ENCODE measurements at places on chromosomes 2 and 18.

- DNase-seq = no peak
These were observed 268.3 kb upstream of the CYP26B1 start for GRCh38 chr2:72415781-72416475.

DNA sequence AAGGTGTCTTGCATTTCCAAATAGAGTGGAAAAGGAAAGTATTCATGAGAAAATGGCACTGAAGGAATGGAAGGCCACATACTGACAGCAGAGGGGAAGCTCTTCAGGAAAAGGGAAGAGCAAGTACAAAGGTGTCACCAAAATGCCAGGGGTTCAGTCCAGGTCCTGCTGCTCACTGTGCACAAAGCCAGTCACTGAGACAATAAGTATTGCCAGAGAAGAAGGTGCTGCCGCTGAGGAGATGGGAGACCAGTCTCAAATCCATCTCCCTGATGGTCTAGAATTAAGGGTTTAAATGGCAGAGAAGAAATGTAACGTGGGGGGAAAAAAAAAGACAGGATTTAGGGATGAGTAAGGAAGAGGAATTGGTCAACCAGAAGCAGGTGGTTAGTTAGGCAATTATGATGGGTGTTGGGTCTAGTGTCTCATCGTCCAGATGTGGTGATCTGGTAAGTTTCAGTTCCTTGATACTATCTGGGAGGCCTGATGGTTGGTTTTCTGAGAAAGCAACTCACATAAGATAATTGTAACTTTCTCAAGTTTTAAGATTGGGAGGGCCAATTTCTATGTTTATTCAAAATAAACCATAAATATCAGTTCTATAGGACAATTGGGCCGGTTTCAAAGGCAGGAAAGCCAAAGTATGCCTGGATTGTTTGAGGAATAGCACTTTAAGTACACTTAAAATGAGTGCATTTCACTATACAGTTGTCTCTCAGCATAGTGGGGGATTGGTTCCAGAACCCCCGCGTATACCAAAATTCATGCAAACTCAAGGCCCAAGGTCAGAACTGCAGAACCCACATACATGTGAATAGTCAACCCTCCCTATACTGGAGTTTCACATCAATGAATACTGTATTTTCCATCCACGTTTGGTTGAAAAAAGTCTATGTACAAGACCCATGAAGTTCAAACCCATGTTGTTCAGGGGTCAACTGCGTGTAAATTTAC lies 109.1 kb upstream of the DNAJC10 start:
- no peak for DNase-seq

DNA sequence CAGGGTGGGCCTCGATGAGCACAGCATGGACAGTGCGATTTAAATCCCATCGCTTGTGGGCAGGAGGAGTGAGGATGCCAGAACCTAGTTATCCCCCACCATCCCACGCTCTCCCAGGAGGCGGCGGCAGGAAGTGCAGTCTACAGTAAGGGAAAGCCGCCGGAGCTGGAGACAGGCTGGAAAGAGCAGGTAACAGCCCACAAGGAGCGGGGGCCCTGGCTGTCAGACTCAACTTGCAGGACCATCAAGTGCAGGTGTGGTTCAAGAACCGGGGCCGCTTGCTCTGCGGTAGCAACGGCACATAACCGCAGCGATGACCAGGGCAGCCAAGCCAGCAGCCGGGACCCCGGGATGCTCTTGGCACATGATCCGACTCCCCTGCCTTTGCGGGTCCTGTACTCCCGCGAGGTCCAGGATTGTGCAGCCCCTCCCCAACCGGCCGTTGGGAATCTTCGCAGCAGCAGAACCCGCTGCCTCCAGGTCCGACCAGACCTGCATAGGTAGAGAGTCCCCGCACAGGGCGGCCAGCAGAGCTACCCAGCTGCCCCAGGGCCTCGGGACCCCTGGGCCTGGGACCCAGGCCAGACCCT lies 82.1 kb downstream of the BIN1 start:
- peak; percentile 61 for DNase-seq

GRCh38 chr2:229150317-229150716 lies 120.8 kb downstream of the PID1 start:
- DNase-seq = no peak

DNA sequence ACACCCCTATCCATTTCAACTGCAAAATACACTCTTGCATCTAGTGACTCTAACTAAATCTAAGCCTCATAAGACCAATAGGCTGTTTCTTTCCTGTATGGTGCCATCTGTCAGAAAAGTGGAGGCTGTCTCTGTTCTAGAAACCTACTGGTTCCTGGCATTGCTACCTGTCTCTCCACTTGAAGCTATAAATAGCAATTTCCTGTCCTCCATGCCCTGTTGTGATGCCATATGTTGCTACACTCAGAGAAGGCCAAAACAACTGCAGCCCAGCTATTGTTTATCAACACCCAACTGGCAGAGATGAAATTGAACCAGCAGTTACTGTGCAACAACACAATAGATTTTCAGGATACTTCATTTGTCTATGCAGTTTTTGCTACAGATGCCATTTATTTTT lies 1355.1 kb upstream of the SLC39A10 start:
- DNase-seq = no peak

- no peak for DNase-seq
These were observed 139.6 kb upstream of the MYCN start for GRCh38 chr2:15800495-15801329.

- DNase-seq = no peak
These were observed 34.0 kb upstream of the CYP26B1 start for GRCh38 chr2:72181616-72182015.

DNA sequence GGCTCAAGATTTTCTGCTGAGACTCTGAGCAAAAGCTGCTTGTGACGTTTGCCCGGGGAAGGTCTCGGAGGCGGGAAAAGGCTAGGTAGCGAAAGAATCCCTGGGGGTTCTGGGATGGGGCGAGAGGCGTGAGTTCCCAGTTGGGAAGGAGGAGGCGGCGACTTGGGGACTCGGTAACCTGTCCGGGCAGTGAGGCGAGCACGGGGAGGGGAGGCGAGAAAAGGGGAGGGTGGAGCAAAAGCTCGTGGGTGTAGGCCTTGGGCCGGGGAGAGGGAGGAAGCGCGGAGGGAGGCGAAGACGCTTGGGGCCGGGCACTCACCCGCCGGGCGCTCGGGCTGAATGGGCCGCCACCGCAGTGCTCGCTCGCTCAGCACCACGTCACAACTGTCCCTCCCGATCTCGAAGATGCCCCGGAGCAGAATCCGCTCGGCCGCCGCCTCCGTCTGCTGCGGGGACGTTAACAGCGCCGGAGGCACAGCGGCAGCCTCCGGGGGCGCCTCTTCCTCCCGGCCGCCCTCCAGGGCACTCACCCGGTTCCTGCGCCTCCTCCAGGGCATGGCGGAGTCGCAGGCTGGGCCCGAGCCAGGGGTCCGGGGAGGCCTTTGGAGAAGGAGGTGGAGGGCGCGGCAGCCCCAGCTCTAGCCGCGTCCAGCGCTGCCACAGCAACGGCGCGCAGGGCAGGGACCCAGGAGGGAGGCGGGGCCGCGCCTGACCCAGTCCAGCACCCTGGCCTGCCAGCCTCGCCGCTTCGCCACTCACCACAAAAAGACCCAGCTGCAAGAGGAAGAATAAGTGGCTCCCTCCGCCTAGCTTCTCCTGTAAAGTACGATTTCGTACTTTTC lies at the start of gene CERKL:
Gene CERKL, minus strand, starts transcription at position 656 of the 842 bp plus-strand sequence. Its CDS starts 99 bp downstream, at position 557.
- DNase-seq = no peak

DNA sequence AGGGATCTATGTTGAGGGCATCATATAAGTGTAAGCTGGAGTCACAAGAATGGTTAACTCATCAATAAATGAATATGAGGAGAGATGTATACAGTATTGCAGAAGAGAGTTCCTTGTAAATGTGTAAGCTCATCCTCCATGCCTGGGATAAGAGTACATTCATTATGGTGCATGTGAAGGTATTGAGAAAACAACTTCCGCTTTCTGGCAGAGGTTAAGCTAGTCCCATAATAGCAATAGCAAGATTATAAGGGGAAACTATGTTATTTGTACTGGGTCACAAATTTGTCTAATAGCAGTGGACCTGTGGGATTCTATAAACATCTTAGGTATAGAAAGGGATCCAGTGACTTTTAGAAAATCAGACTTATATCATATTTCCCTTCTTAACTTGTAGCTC lies 44.1 kb downstream of the SCN2A start:
- no peak for DNase-seq

GRCh38 chr2:110101901-110102803 lies 13.5 kb downstream of the MALL start:
- DNase-seq = peak; percentile 62

DNA sequence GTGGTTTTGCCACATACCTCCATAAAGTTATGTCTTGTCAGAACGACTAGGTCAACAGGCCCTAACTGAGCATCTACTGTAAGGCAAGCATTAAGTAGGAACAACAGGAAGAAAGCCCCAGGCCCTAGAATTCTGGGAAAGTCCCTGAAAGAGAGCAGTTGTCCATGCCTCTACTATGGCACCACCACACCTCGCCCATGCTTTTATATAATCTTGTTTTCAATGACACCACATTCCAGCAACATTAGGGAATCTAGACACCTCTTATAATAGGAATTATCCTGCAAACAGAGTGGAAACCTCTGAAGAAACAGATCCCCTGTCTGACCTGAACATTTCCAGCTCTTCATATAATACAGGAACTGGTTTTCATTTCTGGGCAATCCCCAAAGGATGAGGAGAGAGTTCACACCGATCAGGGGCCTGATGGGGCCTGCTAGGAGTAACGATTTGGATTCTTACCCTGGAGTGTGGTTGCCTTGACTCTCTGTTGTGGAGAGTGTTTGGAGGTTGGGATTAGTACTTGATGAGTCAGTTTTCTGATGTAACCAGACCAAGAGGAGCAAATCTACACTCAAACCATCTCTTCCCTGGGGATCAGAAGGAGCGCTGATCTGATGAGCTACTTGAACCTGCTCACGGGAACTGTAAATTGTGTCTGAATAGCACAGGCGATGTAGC lies 31.9 kb upstream of the CEP68 start:
- no peak for DNase-seq

GRCh38 chr2:415986-416610 lies 128.2 kb upstream of the ALKAL2 start:
- DNase-seq = no peak

- DNase-seq = no peak
These were observed 80.0 kb downstream of the AOX1 start for GRCh38 chr2:200665626-200666453.

DNA sequence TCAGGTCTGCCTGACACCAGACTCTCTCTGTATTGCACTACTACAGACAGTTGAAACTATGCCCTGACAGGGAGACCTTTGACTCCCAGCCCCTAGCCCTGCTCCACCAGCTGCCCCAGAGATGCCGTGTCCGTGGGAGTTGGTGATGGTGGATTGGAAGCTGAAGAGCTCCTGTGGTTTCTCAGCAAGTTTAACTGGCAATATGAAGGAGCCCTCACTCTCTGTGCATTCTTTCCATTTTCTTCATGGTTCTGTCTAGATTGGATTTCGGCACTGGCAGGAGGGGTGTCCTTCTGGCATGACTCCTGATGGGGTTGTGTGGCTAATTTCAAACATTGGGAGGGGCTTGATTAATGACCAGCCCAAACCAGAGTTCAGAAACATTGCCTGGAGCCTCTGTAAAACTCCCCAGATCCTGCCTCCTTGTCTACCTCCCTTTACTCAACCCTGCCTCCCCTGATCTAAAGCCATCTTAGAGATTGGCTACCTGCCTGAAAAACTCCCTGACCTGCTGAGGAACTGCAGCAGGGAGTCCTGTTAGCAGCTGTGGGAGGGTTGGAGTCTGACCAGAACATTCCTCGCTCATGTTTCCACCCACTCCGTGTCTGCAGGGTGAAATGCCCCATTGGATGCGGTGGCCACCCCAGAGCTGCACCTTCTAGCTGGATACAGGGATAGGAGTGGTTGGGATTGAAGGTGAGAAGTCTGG lies 206.9 kb upstream of the SPRED2 start:
- DNase-seq = peak; percentile 90

DNA sequence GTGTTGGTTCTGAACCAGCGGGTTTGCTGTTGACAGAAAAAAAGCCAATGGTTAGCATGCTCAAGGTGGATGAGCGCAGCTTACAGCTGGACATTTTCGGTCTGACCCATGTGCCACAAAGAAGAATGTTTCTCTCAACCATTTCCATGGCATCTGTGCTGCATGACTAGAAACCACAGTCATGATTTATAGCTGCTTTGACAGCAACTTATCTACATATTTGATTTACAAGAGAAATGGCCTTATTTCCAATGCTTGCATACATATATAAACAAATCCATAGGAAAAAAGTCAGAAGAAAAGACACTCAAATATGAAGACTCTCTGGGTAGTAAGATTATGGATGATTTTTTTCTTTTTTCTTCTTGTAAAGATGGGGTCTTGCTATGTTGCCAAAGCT lies 98.2 kb downstream of the DYNC1I2 start:
- no peak for DNase-seq

- no peak for DNase-seq
These were observed 30.0 kb upstream of the RTTN start for GRCh38 chr18:70235478-70235877.
